ENCODE measurements at places on chromosomes 7 and 10.

DNA sequence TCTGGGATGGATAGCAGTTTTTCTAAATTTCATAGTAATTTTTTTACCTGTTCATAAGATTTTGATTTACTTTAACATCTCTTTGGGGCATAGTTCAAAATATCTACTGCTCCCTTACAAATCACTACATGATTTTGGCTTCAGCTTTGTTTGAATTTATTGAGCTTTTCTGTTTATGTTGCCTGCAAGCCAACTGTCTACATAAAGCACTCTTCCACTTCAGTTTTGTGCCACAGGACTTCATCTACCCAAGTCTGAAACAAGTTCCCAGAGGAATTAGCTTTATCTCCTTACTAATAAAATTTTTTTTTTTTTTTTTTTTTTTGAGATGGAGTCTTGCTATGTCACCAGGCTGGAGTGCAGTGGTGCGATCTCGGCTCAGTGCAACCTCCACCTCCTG lies 45.4 kb upstream of the KMT2E start:
- DNase-seq: no peak

DNA sequence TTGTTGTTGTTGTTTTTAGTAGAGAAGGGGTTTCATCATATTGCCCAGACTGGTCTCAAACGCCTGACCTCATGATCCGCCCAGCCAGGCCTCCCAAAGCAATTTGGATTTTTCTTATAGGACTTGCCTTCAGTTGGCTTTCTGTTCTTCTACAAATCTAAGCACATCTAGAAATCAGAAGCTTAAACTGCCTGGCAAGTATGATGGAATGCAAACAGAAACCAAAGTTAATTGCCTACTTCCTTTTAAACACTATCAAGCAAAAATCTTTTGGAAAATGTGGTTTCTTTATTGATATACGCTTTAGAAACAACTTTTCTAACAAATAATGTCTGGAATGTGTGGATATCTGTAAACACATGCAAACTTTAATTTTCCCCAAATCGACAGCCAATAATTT lies 64.9 kb downstream of the USP6NL start:
- no peak for DNase-seq

DNA sequence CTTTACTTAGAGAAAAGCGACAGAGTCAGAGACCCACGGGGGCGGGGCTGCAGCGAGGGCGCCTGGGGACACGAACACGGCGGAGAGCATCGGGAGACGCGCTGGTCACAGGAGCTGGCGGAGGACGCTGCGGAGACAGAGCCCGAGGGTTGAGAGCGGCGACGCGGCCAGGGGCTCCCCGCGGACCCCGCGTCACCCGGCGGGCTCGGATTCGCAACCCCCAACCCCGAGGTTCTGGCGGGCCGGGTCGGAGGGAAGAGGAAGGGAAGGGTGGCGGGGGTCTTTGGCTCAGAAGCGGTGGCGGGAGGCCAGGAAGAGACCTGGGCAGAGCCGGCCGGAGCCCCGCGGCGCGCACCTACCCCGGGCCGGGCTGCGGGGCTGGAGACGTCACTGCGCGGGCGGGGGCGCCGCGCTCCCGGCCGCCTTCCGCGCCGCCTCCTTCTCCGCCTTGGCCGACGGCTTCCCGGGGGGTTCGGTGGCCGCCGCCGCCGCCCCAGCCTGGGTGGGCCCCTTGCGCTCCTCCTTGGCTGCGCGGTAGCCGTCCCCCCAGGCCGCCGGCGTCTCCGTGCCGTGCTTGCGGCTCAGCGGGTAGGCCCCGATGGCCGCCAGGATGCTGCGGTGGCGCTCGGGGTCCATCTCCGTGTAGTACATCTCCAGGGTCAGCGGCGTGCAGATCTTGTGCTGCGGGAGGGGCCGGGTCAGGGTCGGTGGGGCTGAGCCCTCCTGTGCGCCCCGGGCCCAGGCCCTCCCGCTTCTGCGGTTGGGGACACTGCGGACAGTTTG lies 11.1 kb downstream of the CALY start:
- no peak for DNase-seq

DNA sequence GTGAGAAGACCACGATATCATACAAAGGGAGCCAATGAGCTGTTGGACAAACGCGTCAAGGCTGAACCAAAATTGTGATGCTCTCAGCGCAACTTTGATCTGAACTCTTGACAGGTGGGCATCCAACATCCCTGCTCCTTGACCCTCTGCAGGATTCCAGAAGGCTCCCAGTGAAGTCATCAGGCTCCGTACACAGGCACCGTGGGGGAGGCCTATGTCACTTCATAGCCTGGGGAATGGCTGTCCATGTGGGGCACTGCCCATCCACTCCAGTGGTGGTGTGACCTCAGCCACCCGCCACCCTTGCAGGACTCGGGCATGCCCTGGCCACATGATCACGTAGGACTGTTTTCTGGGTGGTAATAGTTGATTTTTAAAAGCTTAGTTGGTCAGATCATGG lies 233.8 kb upstream of the GRB10 start:
- no peak for DNase-seq

- no peak for DNase-seq
Observed at GRCh38 chr10:75030371-75030770, 81.1 kb upstream of the SAMD8 start.

GRCh38 chr7:17131983-17132655 lies 166.3 kb upstream of the AHR start:
- DNase-seq: no peak

GRCh38 chr7:45574669-45575500 lies 717 bp downstream of the ADCY1 start:
- no peak for DNase-seq

DNA sequence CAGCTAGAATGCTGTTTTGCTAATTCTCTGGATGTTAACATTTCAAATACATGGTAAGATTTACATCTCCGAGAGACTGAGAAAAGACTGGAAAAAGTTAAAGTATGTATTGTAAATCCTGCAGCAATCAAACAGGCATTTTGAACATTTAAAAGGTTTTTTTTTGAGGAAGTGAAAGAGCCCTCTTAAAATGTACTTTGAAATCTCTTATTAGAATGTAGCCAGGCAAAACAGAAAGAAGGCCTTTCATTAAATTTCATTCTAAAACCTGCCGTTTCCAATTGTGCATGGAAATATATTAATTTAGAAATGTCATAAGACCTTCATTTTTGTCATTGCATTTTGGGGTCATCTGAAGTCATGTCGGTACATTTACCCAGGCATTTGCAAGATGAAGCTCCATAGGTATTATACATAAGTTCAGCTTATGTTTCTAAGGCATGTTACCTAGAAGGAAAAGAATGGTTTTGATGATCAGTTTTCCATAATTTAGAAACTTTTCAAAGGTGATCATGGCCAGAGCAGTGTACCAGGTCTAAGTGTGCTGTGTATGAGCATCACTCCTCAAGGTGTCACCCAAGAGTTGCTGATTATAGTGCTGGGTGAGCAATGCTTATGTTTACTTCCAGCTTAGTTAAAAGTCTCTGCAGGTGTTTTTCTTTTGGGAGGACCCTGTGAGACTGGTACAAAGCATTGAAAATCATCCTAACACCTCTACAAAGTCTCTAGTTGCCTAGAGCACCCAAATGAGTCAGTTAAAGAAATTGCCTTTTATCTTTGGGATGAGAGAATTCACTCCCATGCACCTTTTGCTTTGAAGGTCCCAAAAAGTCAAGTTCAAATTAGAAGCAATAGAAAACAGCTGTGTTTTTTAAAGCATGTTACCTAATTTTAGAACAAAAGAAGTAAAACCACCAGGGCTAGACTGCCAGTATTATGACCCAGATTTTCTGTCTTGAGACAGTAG lies 7.1 kb downstream of the ZNF736 start:
- no peak for DNase-seq

GRCh38 chr10:5553400-5554170 lies 28.8 kb downstream of the CALML3 start:
- DNase-seq: no peak

Measured in activated B cell treated with CpG ODN at 0.5 μM for 24 hours (primary cell).